GOT3 (cell line): ENCODE measurements at places on chromosomes 7 and 10.

GRCh38 chr7:105388356-105389087 is at the start of gene SRPK2:
Gene SRPK2, minus strand, starts transcription at chr7:105388921.
- no peak for DNase-seq

DNA sequence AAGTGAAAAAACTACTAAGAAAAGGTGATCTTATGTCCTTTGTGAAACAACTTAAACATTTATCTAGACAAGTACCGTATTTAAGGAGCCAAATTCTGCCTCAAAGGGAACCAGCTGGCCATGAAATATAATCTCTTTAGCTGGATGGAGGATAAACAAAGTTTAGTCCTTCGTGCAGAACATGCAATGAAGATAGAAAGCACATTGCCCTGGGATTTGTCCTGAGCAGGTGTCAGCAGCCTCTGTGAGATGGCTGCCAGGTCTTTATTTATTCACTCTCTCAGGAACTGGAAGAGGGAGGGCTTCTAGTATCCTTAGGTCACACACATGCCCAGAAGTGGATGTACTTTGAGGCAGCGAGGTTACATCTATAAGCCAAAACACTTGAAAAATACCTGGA is 57.4 kb upstream of the CASD1 start:
- no peak for DNase-seq

GRCh38 chr10:58588673-58589265 is 76.1 kb downstream of the BICC1 start:
- no peak for DNase-seq

GRCh38 chr10:5525561-5526341 is 990 bp downstream of the CALML3 start:
- DNase-seq: no peak

GRCh38 chr7:343227-343822 is 53.4 kb downstream of the FOXL3 start:
- no peak for DNase-seq

DNA sequence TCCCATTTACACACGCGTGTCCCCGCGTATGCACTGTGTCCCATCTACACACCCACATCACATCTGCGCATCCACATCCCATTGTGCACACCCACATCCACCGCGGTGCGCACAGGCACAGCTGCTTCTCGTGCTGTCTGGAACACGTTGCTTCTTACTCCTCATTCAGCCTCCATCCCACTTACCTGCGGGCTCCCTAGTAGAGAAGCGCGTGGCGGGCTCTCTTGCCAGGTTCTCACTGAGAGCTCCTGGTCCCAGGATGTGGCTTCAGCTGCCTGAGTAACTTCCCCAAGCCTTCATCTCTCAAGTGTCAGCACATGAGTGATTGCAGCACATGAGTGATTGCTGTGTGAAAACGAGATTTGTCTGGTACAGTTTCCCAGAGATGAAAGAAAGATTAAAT is 117.8 kb downstream of the TRRAP start:
- DNase-seq: no peak

DNA sequence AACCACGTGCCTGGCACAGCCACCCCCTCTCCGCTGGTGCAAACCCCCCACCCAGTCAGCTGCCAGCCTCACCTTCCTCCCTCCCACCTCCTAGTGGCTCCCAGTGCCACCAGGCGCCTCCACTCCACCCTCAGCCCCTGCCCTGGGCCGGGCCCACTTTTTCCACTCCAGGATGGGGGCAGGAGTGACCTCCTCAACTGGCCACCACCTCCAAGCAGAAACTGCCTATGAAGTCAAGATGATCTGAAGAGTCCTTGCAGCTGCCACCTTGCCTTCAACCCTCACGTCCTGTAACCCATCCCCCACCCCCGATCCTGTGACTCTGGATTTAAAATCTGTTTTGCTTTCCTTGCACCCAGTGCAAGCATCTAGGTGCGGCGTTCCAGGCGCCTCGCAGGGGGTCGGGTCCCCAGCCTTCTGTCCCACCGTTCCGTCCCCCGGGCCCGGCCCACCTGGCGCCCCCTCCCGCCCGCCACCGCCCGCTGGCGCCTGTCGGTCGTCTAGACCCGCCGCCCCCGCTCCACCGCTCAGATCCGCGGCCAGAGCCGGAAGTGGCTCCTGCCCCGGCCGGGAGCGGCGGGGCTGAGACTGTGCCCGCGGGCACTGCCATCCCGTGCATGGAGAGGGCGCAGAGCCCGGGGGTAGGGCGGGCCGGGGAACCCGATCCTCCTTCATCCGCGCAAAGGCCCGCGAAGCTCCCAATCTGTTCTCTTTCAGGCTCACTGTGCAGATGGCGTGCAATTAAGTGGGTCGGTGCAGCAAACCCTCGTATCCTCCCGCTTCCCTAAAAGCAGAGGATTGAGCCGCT is 51.2 kb upstream of the GTF2I start:
- DNase-seq: no peak

DNA sequence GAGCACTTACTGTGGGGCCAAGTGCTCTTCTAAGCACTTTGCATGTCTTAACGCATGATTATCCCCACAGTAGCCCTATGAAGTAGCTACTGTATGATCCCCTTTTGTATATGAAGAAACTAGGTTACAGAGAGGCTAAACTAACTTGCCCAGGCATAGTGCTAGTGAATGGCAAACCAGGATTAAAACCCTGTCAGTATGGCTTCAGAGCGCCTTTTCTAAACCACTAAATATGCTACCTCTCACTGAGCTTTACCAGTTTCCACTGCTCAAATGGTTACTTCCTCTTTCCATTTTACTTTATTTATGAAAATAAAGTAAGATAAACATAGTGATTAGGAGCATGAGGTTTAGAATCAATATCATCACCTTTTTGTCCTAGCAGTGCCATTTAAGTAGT is 73.6 kb downstream of the PODXL start:
- no peak for DNase-seq
